ENCODE measurements at places on chromosomes 3 and 15.

DNA sequence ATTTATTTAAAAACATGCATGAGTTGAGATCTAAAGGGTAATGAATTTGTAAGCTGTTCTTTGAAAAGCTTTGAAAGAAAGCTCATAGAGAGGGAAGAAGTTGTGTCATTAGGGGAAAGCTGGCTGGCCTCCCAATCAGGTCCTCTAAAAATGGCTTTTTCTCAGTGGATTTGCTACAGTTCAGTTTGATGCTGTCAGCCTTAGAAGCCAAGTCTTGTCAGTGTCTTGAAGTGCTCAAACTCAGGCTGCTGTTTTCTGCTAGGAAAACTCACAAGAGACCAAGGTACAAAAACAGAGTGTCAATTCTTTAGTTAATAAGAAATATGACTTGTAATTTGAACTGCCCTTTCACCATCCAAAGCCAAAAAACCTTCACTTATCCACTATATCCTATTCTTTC is 243.8 kb downstream of the OTOL1 start:
- no peak overlapping the region for H3K27ac ChIP-seq
- DNase-seq = no peak
- no peaks in the 10 kb centered on the region for H3K36me3 ChIP-seq
- no peak overlapping the region for H3K4me3 ChIP-seq
- no peaks in the 10 kb centered on the region for H3K27me3 ChIP-seq
- H3K4me1 ChIP-seq = no peaks in the 10 kb centered on the region

DNA sequence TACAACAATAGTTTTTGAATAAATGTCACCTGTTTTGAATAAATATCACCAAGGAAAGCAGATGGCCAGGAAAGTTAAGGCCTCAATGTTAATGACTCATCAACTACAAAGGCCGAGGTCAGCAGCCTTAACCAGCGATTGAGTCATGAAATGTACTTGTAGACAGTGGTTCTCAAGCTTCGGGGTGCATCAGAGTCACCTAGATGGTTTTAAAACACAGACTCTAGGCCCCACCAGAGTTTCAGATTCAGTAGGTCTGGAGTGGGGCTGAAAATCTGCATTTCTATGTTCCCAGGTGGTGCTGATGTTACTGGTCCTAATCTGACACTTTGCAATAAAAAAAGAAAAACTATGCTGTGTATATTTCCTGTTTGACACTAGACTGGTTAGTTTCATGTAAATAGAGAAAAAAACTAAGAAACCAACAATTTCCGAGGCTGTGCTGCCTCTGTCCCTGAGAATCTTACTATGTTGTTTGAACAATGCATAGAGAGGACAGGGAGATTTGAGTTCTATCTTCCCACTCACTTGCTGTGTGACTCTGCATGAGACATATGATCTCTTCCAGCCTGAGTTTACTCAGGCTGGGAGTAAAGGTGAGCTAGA is 9.8 kb downstream of the RAB27A start:
- DNase-seq = peak; percentile 78
- peaks cover 41% of the 10 kb centered on the region for H3K36me3 ChIP-seq
- H3K27ac ChIP-seq = peak overlapping the region; percentile 98
- no peaks in the 10 kb centered on the region for H3K27me3 ChIP-seq
- H3K4me3 ChIP-seq = peak overlapping the region; percentile 34

DNA sequence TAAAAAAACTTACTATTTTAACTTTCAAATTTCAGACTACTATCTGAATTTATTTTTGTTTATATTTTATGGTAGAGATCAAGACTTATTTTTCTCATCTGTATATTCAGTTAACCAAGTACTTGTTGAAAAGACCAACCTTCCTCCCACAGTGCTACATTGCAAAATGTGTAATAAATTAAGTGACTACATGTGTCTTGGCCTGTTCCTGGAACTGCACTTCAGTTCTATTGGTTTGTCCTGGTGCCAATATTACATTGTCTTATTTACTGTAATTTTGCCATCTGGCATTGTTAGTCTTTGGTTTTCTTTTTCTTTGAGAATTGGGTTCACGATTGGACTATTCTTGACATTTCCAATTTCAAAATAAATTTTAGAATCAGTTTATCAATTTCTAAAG is 138.4 kb upstream of the KCNMB2 start:
- no peak overlapping the region for H3K27ac ChIP-seq
- peaks cover 3% of the 10 kb centered on the region for H3K4me1 ChIP-seq
- peaks cover 8% of the 10 kb centered on the region for H3K27me3 ChIP-seq
- H3K36me3 ChIP-seq = no peaks in the 10 kb centered on the region
- no peak overlapping the region for H3K4me3 ChIP-seq

DNA sequence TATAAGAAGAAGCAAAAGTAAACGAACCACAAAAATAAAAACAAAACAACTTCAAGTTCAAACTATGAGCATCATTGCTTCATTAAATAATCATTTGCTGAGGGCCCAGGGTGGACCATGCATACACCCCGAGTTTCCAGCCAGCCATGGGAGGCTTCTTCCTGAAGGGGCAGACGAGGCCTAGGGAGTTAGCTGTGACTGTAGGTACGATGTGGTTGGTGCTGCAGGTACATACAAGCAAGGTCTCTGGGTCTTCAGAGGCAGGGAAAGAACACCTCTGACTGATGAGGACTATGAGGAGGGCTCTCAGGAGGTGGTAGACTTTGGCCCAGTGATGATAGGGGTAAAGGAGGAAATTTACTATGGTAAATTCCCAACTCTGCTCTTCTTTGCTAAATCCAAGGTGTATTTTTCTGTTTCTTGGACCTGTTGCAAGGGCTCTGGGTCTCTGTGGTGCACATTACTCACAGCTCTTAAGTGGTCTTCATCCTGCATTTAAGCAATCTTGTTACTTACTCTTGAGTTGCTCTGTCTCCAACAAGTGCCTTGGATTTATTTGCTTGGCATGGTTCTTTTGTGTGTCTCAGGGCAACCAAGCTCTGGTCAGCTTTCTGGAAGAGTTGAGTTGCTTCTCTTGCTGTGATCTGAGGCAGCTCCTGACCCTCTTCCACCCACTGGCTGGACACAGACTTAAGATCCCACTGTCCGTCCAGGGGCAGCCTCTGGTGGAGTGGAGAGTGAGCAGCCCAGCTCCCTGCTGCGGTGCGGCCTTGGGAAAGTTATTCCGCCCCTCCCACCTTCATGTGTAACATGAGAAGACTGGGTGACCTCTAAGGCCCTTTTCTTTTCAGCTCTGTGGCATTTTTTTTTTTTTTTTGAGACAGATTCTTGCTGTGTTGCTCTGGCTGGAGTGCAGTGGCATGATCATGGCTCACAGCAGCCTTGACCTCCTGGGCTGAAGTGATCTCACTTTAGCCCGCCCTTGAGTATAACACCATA is 56.1 kb upstream of the KIF23 start:
- H3K4me3 ChIP-seq = no peak overlapping the region
- no peaks in the 10 kb centered on the region for H3K4me1 ChIP-seq
- no peak overlapping the region for H3K27ac ChIP-seq
- DNase-seq = no peak

DNA sequence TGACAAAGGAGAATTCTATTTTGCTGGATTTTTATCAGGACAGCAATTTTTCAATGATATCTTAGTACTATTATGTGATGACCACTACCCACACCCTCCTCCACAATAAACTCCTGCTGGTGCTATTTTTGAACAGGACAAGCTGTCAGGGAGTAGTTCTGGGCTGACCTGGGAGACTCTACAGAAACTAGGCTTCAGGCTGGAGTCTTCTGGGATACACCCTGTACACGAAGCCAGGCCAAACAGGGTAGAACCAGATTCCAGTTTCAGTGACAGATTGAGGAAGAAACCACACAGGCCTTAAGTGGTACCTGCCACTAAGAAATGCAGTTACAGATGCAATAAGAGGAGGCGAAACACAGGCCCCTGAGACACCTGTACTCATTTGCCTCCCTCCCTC is 12.8 kb downstream of the NMNAT3 start:
- H3K27ac ChIP-seq = no peak overlapping the region
- no peak overlapping the region for H3K4me3 ChIP-seq
- no peak for DNase-seq
- H3K36me3 ChIP-seq = no peaks in the 10 kb centered on the region

GRCh38 chr15:30992249-30992864 is 929 bp upstream of the MTMR10 start:
- peak overlapping the region; percentile 77 for H3K4me3 ChIP-seq
- DNase-seq = no peak
- H3K36me3 ChIP-seq = no peaks in the 10 kb centered on the region
- peak overlapping the region; percentile 35 for H3K27ac ChIP-seq
- no peaks in the 10 kb centered on the region for H3K27me3 ChIP-seq

DNA sequence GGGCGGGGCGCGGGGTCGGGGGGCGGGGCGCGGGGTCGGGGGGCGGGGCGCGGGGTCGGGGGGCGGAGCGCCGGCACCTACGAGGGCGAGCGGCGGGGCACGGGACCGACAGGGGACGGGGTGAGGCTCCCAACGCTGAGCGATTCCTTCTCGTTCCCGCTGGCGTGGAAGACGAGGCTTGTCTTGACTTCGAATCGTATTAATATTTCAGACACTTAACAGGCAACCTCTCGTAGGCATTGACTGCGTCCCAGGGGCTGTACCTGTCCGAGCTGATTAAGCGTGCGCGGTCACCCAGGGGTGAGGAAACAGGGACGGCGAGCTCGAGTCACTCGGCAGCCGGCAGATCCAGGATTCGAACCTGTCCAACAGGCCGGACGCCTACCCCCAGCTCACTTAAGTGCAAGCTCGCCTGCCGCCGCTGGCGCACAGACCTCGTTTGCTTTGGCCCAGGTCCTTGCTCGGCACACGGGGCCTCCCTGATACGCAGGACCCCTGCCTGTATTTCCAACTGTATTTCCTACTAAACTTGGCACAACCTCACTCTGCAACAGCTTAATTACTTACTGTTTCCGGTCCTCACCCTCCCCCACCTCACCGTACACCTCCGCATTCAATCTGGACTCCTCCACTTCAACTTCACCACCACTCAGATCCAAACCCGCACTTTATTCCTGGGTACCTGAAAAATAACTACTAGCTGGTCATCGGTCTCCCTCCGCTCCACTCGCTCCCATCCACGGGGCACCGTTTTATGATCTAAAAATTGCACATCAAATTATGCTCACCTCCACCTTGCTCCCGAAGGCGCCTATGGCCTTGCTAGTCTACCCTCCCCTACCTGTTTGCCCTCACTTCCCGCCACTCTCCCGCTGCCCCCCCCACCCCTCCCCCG is 722 bp upstream of the ZXDC start:
- H3K27ac ChIP-seq = peak overlapping the region; percentile 56
- peaks cover 13% of the 10 kb centered on the region for H3K36me3 ChIP-seq
- peak overlapping the region; percentile 79 for H3K4me3 ChIP-seq
- DNase-seq = no peak

DNA sequence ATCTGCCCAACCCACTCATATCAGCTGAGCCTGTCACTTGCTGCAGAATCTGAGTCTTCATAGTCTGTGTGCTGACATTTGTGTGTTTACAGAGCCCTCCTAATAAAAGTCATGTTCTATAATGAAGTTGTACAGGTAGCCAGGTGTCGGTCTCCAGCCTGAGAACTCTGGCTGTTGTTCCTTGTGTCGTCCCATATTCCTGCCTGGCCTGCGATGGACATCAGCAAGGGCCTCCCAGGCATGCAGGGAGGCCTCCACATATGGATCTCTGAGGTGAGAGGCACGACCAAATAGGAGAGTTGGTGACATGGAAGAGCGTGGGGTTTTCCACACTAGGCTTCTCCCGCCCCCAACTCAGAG is 2.9 kb downstream of the VILL start:
- peak overlapping the region; percentile 90 for H3K4me3 ChIP-seq
- peaks cover 49% of the 10 kb centered on the region for H3K4me1 ChIP-seq
- DNase-seq = no peak
- no peaks in the 10 kb centered on the region for H3K27me3 ChIP-seq
- peak overlapping the region; percentile 94 for H3K27ac ChIP-seq
- peaks cover 13% of the 10 kb centered on the region for H3K36me3 ChIP-seq

GRCh38 chr3:148203297-148204010 is 494.2 kb upstream of the AGTR1 start:
- H3K27ac ChIP-seq = no peak overlapping the region
- no peaks in the 10 kb centered on the region for H3K4me1 ChIP-seq
- no peak for DNase-seq
- no peaks in the 10 kb centered on the region for H3K27me3 ChIP-seq

- peaks cover 14% of the 10 kb centered on the region for H3K27me3 ChIP-seq
- no peak for DNase-seq
- no peaks in the 10 kb centered on the region for H3K4me1 ChIP-seq
- no peaks in the 10 kb centered on the region for H3K36me3 ChIP-seq
- no peak overlapping the region for H3K27ac ChIP-seq
- no peak overlapping the region for H3K4me3 ChIP-seq
These were observed 431.3 kb upstream of the MDFIC2 start for GRCh38 chr3:70743754-70744153.

GRCh38 chr15:90930861-90931574 is 1.3 kb downstream of the HDDC3 start:
- peak; percentile 20 for DNase-seq
- peak overlapping the region; percentile 100 for H3K27ac ChIP-seq
- H3K36me3 ChIP-seq = peaks cover 5% of the 10 kb centered on the region
- H3K27me3 ChIP-seq = no peaks in the 10 kb centered on the region
- H3K4me3 ChIP-seq = peak overlapping the region; percentile 99

GRCh38 chr3:13853978-13854296 is 25.9 kb downstream of the WNT7A start:
- H3K4me3 ChIP-seq = no peak overlapping the region
- peaks cover 25% of the 10 kb centered on the region for H3K4me1 ChIP-seq
- no peaks in the 10 kb centered on the region for H3K36me3 ChIP-seq
- no peaks in the 10 kb centered on the region for H3K27me3 ChIP-seq
- no peak overlapping the region for H3K27ac ChIP-seq

GRCh38 chr3:161914703-161915417 is 418.3 kb downstream of the OTOL1 start:
- H3K4me3 ChIP-seq = no peak overlapping the region
- no peaks in the 10 kb centered on the region for H3K4me1 ChIP-seq
- H3K27ac ChIP-seq = no peak overlapping the region

DNA sequence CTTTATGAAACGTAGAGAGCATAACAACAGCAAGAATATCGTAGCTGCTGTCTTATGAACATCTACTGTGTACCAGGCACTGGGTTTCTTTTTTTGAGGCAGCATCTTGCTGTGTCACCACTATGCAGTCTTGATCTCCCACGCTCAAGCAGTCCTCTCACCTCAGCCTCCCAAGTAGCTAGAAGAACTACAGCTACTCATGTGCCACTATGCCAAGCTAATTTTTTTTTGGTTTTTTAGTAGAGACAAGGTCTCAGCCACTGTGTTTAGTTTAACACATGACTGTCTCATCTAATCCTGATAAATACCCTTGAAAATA is 129.9 kb downstream of the VGLL4 start:
- H3K27me3 ChIP-seq = no peaks in the 10 kb centered on the region
- H3K4me3 ChIP-seq = no peak overlapping the region
- peaks cover 6% of the 10 kb centered on the region for H3K4me1 ChIP-seq

DNA sequence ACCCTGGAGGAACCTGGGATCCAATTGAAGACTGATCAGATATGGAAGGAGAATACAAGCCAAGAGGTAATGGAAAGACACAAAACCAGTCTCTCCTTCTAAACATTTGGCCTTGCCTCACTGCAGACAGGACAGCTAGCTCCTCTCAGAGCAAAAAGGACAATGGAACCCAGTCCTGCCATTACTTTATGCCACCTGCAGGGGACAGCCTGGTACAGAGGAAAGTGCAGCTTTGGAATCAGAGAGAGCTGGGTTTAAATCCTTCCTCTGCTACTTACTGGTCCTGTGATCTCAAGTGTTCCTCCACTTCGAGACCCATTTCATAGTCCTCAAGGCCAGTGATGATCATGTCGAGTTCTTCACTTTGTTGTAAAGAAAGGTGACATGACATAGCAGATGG is 159.4 kb upstream of the SMAD3 start:
- no peak for DNase-seq
- H3K27me3 ChIP-seq = peaks cover 5% of the 10 kb centered on the region
- no peaks in the 10 kb centered on the region for H3K36me3 ChIP-seq
- peaks cover 3% of the 10 kb centered on the region for H3K4me1 ChIP-seq

- peaks cover 2% of the 10 kb centered on the region for H3K36me3 ChIP-seq
- H3K4me3 ChIP-seq = no peak overlapping the region
These were observed 5.6 kb downstream of the GSK3B start for GRCh38 chr3:120088622-120089021.

Measured in activated CD4-positive, alpha-beta memory T cell treated with anti-CD3 and anti-CD28 coated beads for 36 hours (primary cell).